ENCODE measurements at places on chromosomes 6 and 20.

DNA sequence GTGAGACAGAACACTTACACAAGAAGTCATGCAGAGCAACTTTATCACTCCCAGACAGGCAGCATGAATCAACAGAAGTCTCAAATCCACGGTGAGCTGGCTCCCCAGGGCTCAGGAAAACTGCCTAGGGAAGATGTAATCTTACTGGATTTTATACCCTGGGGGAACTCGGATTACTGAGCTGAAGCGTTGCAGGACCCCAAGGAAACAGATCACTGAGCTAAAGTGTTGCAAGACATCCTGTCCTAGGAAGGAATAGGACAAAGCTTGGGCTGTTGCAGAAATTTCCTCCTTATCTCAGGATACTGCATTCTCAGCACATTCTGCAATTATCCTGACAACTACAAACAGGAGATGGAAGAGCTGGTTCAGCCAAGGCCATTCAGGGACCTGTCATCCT, 224.8 kb downstream of the TFAP2A start:
- no peak for DNase-seq

DNA sequence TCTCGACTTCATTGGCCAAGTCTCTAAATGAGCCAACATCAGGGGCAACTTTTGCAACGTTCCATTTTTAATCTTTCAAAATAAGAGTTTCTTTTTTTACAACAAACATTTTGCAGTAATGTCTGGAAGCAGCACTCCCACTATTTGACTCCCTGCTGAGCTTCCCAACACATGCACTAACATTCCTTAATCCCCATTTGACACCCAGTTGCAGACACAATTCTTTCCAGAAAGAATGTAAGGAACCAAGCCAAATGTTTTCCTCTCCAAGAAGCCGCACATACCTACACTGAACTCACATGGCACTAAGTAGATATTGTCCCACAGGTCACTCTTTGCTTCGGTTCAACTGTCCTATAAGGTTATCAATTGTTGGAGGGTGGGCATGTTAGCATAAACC, 165.6 kb downstream of the GRM1 start:
- DNase-seq, result no peak

DNA sequence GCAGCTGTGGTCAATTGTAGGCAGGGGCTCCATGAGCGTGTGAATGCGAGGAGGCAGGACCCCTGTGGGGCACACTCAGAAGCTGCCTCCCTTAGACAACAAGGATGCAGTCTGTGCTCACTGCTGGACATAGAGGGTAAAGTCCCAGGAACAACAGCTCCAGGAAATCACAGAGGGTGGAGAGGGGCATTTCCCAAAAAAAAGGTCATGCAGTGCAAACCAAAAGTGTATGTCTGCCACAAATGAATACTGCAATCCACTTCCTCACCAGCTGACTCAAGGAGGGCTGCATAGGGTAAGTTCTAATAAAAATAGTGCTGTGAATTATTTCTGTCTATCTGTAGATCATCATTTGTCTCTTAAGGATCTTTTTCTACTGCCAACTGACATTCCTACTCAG, 95.8 kb downstream of the RNF182 start:
- no peak for DNase-seq

GRCh38 chr6:145137425-145137824, 597.9 kb downstream of the EPM2A start:
- peak; percentile 6 for DNase-seq

DNA sequence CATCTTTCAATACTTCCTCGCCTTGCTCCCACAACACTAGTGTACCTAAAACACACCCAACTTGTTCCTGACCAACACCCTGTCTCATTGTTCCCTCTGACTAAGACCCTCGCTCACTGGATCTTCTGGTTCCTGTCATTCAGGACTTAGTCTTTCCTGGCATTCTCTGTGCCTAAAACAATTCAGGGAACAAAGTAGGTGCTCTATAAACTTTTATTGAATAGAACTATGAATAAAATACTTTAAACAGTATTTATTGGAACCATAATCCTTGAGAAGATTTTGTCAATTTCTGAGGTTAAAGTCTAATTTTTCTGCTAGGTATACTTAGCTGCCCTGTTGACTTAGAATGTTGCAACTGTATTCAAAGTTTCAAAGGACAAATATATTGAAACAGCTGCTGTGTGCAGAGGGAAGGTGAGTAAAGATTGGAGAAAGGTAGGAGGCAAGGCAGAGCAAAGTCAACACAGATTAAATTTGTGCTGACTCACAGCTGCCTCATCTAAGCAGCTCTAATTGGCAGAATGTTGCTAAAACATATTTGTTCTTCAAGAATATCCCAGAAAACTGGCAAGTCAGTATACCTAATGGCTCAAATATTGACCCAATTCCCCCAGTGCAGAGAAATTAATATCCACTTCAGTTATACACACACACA, 37.6 kb downstream of the GSTA2 start:
- no peak for DNase-seq

- no peak for DNase-seq
Observed at GRCh38 chr6:82906489-82906888, 159.2 kb downstream of the UBE3D start.

DNA sequence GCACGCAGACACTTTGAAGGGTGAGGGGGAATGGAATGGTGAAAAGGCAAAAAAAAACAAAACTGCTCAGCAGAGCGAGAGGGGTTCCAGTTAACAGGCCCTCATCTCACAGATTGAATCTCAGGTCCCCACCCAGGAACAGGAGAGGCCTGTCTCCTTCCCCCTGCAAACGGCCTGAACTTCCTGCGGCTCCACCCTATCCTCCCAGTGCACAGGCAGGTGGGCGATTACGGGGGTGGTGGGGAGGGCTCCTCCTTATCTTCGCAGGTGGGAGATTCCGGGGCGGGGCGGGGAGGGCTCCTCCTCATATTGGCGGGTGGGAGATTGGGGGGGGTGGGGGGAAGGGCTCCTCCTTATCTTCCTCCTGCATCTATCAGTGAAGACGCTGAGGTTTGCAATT, 129.0 kb downstream of the SOX4 start:
- DNase-seq, result no peak

DNA sequence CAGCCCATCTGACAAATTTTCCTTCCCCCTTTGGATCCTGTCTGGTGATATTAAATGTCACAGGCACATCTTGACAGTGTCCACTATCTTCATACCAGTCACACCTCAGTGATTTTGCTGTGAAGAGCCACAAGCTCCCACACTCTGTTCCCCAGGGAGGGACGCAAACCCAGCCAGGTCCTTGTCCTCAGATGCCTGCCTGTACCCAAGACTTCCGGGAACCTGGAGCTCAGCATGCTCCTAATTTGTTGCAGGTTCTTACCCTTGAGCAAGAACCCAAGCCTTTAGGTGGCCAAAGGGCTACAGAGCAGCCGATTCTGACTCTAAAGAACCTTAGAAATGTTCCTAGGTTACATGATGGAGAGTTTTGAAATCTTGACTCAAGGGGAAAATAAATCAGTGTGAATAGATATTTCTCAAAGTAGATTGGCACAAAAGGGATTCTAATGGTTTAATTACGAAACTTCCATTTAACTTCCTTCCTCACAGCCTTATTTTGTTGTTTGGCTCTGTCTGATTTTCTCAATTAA, 66.2 kb upstream of the MTHFD1L start:
- no peak for DNase-seq

DNA sequence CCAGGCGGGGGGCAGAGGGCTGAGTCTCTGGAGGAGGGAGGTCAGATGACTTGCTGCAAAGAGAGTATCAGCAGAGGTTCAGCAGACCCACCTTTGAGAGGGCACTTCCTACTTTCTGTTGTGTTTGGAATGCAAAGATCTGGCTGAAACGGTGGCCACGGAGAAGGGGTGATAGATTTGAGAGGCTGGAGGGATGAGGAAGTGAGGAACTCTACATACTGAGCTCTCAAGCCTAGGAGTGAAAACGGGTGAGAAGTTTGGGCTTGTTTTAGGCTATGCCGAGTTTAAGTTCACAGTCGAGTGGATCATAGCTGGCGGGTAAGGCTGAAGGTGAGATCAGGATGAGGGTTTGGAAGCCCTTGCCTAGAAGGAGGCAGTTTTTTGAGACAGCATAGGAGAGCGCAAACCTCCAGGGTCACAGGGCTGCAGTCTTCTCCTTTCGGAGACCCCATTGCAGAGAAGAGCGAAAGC, 477 bp upstream of the ITPA start:
- peak; percentile 56 for DNase-seq

GRCh38 chr20:17316316-17317038, 89.6 kb downstream of the PCSK2 start:
- no peak for DNase-seq

DNA sequence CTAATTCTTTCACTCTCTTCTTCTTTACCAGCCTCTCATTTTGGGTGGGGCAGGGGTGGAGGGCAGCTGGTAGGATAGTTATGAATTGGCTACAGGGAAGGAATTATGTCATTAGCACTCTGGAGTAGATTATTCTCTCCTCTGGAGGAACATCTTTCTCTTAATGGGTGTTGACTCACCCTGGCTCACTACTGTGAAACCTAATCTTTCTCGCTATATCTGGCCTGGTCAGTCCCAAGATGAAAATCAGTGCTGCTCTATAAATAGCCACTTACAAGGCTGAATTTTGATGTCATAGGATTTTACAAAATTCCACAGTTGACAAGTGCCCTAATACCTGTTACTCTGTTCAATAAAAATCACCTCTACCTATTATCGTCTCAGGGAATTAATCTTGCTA, 151.3 kb downstream of the COL9A1 start:
- DNase-seq, result peak; percentile 12

DNA sequence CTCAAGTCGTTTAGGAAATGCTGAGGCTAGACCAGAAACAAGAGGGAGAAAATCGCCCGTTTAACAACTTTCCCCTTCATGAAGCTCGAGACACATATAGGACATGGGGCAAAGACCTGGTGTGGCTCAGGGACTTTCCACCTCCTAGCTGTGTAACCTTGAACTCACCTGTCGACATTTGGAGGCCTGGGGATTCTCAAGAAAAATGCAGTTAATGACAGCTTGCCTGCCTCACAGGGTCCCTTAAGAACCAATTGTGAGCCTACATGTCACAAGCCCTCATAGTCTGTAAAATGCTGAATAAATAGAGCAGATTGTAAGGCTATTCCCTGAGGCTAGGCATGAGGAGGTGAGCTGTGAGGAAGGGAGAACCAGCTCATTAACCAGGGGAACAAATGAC, 35.1 kb downstream of the MGME1 start:
- DNase-seq, result no peak

DNA sequence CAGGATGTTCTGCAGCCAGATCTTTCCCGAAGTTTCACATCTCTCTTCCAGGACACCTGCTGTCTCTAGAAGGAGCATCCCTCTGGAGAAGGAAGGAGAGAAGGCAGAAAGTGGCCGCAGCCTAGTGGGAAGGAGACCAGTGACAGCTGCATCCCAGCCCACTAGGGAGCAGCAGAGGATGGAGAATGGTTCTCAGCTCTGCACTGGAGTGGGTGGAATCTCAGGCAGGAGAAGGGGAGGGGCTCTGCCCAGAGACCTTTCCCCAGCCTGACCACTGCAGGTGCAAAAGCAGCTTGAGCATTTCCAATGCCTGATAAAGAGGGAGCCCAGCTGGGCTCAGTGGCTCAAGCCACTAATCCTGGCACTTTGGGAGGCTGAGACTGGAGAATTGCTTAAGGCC, 32.3 kb downstream of the NCR2 start:
- DNase-seq, result peak; percentile 56

- no peak for DNase-seq
Observed at GRCh38 chr6:120274547-120274946, 925.0 kb upstream of the MAN1A1 start.

DNA sequence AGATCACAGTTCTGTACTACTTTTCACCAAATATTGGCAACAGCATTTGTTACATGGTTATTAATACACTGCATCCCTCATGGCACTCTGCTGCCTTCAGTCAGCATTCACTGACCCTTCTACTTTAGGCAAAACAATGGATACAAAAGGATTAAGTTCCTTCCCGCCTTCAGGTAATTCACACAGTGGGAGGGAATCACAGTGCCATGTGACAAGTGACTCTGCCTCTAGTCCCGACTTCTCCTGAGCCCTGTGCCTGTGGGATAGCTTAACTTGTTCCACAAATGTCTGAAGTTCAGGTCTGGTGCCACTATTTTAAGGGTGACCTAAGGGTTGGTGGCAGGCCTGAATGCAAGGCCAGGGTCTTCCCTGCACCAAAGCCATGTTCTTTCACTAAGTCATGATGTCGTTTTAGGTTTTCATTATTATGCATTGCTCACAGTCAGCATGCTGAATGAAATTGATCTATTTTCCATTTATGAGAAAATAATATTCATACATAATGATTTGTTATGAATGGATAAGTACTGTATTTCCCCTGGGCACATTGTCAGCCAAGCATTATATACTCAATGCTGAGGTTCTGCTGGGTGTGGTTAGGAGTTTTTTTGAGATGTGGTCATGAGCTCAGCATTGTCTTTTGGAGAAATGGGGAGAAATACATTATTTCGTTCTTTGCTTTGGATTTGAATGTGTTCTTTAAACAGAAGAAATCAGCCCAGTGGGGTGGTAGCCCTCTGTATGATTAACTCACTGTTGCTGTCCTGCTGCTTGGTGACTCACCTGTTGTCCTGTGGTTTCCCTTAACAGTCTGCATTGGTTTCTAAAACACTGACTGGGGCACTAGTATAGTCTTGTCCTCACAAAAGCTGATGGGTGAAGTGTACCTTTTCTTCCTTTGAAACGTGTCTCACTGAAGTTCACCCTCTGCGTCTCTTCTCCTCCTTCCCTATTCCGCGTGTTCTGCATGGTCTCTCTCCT, 66.4 kb downstream of the AFDN start:
- DNase-seq, result peak; percentile 40

- no peak for DNase-seq
Observed at GRCh38 chr6:34028691-34029360, 117.1 kb downstream of the GRM4 start.

DNA sequence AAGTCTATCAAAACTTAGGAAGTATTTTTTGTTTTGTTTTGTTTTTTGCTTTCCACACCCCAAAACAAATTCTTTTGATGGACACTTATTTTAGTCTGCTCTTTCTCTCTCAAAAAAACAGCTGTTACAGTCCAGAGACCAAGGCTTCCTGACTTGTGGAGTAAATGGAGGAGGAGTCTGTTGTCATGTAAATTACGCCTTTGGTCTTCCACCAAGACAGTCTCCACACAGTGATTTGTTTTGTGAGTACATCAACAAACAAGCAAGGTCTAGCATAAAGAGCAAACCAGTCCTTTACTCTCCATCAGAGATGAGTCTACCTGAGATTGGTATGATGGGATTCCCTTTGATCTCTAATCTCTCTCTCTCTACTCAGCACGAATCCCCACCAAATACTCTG, 588.0 kb upstream of the ARID1B start:
- DNase-seq, result no peak

GRCh38 chr6:142651384-142651783, 293.6 kb downstream of the HIVEP2 start:
- no peak for DNase-seq

DNA sequence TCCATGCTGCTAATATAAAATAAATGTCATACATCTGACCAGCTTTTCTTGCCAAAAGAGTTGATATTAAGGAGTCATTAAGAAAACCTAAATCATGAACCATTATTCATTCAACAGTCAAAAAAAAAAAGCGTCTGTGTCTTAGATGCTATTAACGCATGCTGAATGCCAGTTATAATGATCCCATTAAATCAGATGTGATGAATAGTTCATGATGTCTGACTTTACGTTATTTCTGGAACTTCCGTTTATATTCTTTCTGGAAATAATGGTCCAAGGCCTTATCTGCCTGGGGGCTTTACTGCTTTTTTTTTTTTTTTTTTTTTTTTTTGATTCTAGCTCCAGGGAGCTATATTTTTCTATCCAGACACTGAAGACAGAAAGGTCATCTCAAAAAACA, 877.1 kb downstream of the HACE1 start:
- no peak for DNase-seq

Data from RKO (cell line).